ENCODE measurements at places on chromosomes 7 and 10.

DNA sequence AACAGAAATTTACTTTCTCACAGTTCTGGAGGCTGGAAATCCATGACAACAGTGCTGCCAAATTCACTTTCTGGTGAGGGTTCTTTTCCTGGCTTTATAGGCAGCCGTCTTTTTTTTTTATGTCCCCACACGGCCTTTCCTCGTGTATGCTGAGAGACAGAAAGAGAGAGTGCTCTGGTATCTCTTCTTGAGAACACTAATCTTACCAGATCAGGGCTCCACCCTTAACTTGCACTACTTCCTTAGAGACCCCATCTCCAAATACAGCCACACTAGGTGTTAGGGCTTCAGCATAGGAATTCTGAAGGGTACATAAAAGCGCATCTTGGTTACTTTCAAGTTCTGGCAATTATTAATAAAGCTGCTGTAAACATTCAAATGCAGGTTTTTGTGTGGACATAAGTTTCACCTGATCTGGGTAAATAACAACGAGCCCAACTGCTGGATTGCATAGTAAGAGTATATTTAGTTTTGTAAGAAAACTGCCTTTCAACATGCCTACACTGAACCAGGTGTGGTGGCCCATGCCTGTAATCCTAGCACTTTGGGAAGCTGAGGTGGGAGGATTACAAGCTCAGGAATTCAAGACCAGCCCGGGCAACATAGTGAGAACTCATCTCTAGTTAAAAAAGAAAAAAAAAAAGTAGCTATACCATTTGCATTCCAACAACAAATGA is 8.2 kb upstream of the C1GALT1 start:
- DNase-seq = no peak

DNA sequence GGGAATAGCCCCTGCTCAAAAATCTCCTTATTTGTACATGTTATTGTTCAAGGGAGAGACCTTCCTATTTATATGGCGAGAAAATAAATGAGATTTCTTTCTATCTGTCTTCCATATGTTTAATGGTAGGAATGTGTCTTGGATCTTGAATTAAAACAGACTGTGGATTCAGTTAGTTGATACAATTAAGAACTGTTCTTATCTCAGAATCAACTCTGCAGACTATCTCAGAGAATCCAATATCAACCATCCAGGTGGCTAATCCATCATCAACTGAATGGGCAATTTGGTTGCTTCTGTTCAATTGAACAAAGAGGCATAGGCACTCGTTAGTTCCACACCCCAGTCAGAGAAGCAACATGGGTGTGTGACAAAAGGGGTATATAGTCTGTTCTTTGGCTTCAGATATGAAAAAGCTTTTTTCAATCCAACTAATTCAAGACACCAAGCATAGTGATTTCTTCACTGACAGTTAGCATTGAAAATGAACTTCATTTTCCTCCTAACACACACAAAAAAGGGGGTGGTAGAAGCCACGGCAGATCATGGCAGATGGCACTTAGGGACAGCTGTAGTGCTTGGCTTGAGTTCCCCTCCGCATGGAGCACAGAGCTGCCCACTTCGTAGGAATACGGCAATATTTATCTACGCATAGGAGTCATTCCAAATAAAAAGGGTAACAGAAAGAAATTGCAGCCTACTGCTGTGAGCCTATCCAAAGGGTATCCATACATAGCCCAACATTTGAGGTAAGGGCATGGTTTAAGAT is 135.9 kb downstream of the KIAA1217 start:
- no peak for DNase-seq

- DNase-seq = peak; percentile 67
Measured at GRCh38 chr10:79608505-79609375, 2.0 kb upstream of the SFTPA1 start.

DNA sequence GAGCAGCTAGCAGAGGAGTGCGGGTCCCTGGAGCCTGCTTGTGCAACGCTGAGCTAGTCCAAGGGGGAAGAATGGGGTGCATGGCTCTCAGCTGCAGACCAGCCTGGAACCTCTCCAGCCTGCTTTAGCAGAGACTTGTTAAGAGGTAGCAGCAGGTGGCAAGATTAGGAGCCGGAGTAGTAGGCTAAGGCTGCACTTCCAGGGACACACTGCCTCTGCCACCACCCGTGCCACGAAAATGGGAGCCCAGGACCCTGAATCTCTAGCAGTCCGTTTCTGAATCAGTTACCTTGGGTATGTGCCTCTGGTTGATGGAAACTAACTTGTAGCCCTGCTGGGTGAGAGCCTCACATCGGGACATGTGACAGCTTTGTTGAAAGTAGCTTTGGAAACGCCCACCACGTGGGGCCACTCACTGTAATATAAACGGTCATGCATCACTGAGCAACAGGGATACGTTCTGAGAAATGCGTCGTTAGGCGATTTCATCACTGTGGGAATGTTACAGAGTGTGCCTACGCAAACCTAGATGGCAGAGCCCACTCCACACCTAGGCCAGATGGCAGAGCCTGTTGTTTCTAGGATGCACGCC is 25.9 kb downstream of the HTRA1 start:
- no peak for DNase-seq

DNA sequence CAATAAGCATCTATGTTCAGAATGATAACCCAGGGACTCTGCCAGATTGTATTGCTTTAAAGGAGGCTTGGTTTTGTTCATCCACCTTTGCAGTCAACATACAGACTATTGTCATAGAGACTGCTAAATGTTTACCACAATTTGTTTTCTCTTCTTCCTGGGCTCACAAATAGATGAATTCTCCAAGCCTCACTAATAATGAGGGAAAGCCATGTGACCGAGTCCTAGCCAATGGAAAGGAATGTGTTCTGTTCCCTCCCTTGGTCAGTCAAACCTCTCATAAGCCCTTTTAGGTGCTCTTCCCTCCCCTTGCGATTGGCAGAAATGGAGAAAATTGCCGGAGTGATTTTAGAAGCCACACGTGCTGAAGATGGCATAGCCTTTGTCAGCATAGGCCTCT is 136.9 kb downstream of the RTKN2 start:
- DNase-seq = no peak
